Fibroblast of skin of back (primary cell): ENCODE measurements at places on chromosomes 1 and 21.

GRCh38 chr1:202007805-202008489 lies 2.4 kb upstream of the ELF3 start:
- DNase-seq: peak; percentile 22

- no peak for DNase-seq
Observed at GRCh38 chr1:231596337-231596791, 30.2 kb upstream of the DISC1 start.

DNA sequence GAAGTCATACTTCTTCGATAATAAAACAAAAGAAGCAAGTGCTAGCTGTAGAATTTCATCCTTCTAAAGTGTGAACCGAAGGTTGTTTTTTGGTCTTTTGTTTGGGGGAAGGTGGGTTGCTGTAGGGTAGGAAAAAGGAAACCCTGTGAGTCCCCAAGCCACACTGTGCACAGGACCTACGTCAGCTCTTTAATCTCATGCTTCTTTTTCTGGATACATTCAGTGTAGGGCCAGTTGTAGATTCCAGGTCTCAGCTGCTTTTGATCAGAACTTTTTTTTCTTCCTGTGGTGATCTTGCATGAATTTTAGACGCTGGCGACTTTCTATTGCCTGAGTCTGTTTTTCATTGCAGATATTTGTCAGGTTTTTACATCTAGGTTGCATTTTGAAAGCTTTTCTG lies 40.2 kb downstream of the BCL9 start:
- DNase-seq: no peak

DNA sequence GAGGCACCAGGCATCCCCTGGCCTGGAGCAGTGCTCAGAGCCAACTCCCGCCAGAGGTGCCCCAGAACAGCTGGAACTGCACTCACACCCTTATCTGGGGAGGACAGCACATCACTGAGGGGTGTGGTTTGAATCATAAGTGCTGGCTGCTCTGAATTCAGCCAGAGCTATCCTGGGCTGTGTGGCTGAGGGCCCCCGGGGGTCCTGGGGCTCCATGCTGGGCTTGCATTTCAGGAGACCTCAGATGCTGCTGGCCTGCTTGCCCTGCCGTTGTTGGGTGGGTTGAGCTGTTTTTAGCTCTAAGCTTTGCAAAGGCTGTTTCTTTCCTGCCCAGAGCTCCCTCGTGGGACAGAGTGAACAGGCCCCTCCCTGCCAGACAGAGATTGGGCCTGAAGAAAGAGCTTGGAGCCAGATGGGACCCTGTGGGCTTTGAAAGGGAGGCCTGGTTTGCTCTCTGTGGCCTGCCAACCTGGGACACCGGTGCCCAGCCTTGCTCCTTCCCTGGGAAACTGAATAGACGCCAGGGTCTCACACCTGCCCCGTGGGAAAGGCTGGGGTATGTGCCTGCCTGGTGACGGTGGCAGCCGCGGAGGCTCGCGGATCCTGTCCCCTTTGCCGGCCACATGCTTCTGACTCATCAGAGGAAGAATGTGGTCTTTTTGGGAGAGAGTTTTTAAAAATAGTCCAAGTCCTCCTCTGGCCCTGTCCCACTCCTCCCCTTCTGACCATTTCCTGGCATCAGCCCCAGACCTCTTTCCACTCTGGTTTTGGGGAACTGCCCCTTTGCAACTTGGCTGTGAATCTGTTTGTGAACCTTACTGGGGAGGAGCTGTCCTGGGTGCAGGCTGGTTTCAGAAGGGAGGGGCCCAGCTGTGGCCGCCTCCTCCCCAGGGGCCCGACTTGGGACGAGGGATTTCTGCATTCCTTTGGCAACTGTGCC lies 30.0 kb downstream of the ARHGEF10L start:
- DNase-seq: peak; percentile 98

DNA sequence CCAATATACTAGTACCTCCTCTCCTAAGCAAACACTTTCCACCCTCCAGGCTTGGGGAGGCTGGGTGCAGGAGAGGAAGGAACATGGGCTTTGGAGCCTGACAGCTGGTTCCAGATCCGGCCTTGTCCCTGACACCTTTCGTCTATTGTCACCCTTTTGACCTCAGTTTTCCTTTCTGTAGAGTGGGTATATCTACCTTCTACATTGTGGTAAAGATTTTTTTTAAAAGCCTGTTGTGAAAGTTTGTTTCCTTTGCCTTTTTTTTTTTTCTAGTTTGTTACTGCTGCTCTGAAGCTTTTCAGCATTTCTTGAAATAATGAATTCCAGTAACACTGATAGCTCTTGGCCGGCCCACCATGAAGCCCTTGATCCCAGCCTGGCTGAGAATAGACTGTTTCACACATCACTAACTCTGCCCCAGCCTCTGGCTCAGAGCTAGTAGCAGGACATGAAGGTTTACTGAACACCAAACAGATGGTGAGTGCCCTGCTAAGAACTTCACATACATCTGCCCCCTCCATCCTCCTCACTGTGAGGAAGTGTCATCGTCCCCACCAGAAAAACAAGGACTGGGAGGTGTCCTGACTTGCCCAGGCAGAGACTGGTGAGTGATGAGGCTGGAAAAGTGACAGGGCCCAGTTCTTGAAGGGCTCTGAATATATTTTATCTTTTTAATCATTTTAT lies 33.0 kb upstream of the ID3 start:
- DNase-seq: peak; percentile 34

GRCh38 chr1:206557636-206558473 lies 50.5 kb downstream of the RASSF5 start:
- no peak for DNase-seq

DNA sequence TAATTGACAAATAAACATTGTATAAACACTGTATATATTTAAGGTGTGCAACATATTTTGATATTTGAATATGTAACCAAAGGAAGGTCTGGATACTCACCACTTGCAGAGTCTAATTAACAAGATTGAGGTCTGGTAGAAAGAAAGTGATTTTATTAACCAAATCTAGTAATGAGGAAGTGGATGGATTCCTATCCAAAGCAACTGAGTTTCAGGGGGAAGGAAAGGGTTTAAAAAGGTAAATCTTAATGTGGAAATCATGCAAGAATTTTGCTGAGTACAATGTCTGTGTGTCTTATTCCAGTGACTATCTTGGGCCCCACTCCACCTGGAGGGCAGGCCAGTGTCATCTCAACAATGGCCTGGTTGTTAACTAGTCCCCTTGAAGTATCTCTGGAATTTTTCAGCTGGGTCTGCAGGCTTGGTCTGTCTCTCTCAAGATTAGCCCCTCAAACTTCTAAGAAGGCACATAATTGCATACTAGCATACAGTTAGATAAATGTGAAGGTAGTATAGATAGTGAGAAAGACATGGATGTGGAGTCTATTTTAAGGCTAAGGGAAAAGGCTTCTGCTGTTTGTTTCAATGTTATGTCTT lies 262.7 kb upstream of the RGS18 start:
- no peak for DNase-seq

GRCh38 chr1:14941864-14942263 lies 211.7 kb upstream of the TMEM51 start:
- DNase-seq: no peak

GRCh38 chr1:89465201-89465600 lies 59.4 kb upstream of the LRRC8B start:
- DNase-seq: no peak

DNA sequence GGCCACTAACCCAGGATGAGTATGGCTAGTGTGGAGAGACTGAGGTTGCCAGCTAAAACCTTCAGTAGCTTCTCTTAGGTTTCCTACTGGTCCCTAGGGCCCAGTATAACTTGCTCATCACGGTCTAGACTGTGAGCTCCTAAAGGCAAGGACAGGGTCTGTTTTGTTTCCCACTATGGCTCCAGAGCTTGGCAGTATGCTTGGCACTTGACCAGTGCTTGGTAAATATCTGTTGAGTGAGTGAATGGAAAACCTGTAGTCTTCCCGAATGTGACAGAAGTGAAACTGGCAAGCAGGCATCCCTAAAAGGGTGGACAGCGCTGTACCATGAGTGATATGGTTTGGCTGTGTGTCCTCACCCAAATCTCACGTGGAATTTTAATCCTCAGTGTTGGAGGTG lies 13.1 kb upstream of the PARS2 start:
- DNase-seq: no peak

- peak; percentile 97 for DNase-seq
Observed at GRCh38 chr1:40976952-40977690, 2.4 kb upstream of the CTPS1 start.

DNA sequence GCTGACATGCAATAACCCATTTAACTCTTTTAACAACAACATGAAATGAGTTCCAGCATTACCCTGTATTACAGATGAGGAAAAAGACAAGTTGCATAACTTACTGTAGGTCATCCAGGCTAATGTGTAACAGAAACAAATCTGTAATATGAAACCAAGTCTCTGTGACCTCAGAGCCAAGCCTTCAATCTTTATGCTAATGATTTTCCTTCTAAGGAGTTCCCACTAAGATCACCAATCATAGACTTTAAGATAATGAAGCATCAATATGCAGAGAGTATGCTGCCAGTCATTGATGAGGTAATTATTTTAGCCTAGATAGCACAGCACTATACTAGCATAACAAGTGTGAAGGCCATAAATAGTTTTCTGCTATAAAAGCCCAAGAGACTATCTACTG lies 35.6 kb upstream of the RNPC3 start:
- DNase-seq: no peak

- DNase-seq: peak; percentile 9
Observed at GRCh38 chr1:231274119-231274825, 33.3 kb downstream of the GNPAT start.

DNA sequence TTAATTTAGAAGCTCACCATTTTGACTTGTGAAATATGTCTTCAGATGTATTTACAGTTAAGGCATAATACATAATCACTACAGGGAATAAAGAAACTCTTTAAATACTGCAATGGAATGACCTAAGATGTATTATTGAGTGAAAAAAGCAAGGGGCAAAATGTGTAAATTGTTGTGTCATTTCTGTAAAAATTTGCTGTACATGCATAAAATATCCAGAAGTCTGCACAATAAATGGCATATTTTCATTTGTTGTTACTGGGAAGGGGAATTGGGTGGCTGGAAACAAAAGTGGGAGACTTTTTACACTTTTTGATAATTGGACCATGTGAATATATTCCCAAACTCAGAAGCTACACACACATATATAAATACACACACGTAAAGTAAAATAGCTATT lies 17.1 kb downstream of the LRIG2 start:
- no peak for DNase-seq

GRCh38 chr1:165623624-165624023 lies 7.4 kb upstream of the MGST3 start:
- DNase-seq: no peak

DNA sequence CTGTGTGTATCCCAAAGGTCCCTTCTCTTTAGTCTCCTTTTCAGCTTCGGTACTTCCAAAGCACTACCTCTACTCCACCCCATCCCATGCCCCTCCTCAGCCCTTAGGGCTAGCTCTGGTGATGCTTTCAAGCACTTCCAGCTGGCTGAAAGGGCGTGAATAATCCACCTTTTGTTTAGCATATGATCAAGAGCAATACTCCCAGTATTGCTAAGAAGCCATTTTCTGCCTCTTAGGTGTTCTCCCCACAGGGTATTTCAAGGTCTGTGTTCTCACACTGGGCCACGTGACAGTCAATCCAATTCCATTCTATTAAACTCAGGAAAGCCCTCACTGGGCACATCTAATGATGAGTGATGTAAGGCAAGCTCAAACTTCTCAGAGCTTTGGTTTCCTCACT lies 298.5 kb upstream of the PROX1 start:
- DNase-seq: no peak

- DNase-seq: no peak
Observed at GRCh38 chr1:19812875-19813642, 2.0 kb downstream of the RNF186 start.

DNA sequence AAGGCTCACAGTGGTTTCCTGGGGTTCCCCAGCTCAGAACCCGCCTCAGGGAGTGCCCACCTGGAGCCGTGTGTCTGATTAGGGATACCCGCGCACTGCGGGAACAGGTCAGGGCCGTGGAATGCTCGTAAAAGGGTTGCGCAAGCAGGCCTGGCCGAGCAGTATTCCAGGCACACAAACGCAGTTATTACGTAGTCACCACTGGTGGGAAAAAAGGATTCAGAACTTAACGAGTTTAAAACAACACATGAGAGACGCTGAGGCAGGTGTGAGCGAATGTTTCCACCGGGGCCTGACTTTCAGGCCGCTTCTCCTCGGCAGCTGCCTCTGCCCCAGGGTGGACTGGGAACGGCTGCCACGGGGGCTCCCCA lies 18.2 kb downstream of the PLCH2 start:
- no peak for DNase-seq

GRCh38 chr1:2200308-2200943 lies 5.9 kb upstream of the FAAP20 start:
- DNase-seq: no peak

DNA sequence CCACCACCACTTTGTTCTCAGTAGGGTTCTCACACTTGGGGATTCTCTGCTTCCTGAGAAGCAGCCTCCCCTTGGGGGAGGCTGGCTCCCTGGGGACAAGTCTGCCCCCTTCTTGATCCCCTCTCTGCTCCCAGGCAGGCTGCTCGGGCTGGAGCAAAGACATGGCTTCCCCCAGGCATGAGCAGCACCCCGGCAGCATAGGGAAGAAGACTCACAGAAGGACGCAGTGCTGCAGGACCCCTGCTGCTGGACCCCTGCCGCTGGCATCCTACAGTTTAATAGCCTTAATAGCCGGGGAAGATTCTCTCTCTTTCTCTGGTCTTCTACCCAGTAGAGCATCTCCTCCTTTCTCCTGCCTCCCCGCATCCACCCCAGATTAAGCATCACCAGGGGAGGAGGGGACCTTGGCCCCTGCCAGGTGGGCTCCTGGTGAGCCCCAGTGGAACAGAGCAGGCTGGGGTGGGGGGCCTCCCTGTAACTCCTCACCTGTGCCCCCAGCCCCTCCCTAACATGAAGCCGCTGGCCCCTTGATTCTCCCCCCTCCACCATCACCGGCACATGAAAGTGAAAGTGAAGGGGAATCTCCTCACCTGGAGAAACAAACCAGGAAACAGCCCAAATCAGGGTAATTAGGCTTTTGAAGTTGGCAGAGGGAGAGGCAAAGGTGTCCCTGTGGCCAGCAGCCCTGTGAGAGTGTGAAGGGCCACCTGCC lies 2.5 kb downstream of the WNT3A start:
- DNase-seq: no peak

DNA sequence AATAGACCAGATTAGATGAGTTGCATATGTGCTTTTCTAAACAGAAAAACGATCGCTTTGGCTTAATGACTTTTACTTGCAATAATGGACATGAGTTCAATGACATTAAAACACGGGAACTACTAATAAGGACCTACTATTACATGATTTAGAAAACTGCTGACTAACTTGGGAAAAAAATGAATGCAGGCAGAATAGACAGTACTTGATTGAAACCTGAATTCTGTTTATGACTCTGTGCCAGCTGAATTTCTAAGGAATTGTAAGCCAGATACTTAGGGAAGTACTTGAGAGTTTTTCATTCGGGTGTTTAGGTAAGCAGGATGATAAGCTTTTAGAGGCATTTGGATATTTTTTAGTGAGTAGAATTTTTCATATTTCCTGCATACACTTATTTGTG lies 12.0 kb downstream of the ADGRL2 start:
- no peak for DNase-seq

GRCh38 chr1:98692482-98692881 lies 31.0 kb downstream of the SNX7 start:
- DNase-seq: no peak

DNA sequence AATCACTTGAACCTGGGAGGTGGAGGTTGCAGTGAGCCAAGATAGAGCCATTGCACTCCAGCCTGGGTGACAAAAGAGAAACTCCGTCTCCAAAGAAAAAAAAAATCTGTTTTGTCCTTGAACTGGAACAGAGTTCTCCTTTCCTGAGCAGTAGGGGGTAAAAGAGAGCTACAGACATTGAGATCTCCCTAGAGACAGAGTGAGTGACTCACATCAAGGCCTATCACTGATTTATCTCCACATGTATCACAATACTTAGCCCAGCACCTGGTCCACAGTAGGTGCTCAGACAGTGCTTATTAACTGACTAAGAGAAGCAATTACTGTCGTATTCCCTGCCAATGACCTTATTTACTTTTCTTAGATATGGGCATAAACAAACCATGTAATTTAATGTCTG lies 354.1 kb upstream of the C1orf87 start:
- DNase-seq: no peak
